ENCODE measurements at places on chromosomes 5 and 9.

- DNase-seq = no peak
Measured at GRCh38 chr5:64690104-64690416, 243 bp upstream of the SHISAL2B start.

GRCh38 chr9:98903961-98904411 lies 39.7 kb upstream of the COL15A1 start:
- DNase-seq = no peak

GRCh38 chr5:20959347-20959746 lies 971.3 kb upstream of the CDH18 start:
- DNase-seq = no peak

- DNase-seq = no peak
Measured at GRCh38 chr5:172877466-172878260, 43.6 kb downstream of the ERGIC1 start.

- no peak for DNase-seq
Measured at GRCh38 chr9:35828716-35829083, at the start of gene FAM221B. Gene FAM221B, minus strand, starts transcription at chr9:35828732. Its CDS starts 2,571 bp downstream, at chr9:35826161.

GRCh38 chr9:96413302-96414221 lies 4.6 kb downstream of the ZNF367 start:
- no peak for DNase-seq

DNA sequence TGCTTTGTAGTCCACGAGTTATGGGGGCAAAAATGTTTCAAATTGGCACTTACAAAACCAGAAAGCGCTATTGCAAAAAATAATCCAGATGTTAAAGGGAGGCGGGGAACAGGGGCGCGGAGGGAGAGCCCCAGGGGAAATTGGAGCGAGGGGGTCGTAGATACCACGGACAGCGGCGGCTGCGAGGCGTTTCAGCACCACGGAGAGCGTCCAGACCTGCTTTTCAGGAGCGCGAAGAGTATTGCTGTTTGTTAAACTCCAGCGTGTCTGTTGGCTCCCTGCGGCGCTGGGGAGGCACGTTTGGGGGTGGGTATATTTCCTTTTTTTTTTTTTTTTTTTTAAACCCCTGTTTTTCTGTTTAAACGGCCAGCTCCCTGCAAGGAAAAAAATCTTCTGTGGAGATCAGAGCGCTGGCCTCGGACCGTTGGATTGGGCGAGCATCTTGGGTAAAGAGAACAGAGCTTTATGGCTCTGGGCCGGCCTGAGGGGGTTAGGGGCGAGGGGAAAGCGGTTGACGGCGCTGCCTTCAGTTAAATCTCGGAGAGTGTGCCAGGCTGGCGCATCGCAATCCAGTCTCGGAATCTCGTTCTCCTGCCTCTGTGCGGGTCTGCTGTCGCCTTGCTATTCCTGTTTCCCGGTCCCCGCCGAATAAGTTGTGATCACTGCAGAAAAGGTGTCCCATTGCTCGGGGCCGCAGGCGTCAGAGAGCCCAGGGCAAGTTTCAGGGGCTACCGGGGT lies at the start of gene GLRA1:
GLRA1 (minus strand) TSS at position 288 of the 738 bp plus-strand sequence. CDS start 302 bp downstream, outside the sequence.
- peak; percentile 10 for DNase-seq

GRCh38 chr9:136044971-136045594 lies 50.0 kb downstream of the NACC2 start:
- DNase-seq = no peak

GRCh38 chr5:158884827-158885518 lies 214.7 kb downstream of the EBF1 start:
- no peak for DNase-seq

- DNase-seq = peak; percentile 92
Measured at GRCh38 chr9:90301277-90301653, 341.4 kb downstream of the DIRAS2 start.

DNA sequence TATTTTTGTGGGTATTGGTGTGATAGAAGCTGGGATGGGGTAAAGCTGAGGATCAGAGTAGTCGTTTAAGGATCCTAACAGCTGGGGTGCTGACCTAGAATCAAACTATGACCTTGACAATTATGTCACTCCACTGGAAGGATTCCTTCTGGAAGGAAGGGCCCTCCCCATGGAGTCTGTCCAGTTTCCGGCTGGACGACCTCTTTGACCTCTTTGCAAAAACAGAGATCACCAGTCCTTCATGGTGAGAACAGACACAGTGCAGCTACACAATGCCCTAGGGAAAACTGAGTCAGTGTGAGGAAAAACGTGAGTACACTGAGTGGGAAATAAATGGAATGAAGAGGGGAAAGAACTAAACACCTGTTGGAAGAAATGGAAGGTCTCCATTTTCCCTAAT lies 445.6 kb downstream of the MAT2B start:
- DNase-seq = no peak

Data from bronchial epithelial cell (primary cell).